HCT116 (cell line): ENCODE measurements at places on chromosomes 12 and 14. TPM values are rescaled to one million over a fixed set of nuclear protein-coding genes. Genes with fewer than 3 reads are reported as not detected.

DNA sequence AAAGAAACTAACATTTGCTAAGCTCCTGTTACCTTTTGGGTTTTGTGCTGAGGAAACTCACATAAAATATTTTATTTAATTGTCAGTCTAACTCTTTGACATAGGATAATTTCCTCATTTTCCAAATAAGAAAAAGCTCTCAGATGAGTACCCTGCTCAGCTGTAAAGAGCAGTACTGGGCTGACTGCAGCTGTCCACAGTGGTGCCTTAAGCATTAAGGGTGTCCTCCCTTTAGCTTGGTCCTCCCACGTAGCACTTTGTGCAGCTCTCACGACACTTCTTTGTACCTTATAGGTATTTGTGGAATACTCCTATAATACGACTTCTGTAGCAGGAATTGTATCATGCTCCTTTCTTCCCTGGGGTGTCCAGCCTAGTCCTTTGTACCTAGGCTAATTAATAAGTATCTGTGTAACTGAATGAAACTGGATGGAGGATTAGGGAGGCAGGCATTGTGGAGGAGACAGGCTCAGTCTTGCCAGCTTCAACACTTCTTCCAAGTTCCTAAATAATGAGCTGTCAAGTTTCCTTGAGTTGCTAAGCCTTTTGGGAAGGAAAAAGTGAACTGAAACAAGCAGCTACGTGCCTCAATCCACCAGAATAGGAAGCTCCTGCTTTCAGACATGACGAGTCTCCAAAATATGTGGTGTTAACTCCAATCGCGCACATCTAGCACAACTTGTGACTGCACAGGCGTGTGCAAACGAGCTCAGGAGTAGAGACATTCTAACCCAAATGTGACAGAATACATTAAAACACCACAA lies 123.0 kb downstream of the SLC38A4 start:
- H3K27me3 ChIP-seq: no peaks in the 10 kb centered on the region
- no peaks in the 10 kb centered on the region for H3K36me3 ChIP-seq
- no peak overlapping the region for H3K27ac ChIP-seq
- H3K4me1 ChIP-seq: no peaks in the 10 kb centered on the region

Gene PPFIBP1
- total RNA-seq: 102 TPM

Gene NR1H4
- total RNA-seq: not detected

DNA sequence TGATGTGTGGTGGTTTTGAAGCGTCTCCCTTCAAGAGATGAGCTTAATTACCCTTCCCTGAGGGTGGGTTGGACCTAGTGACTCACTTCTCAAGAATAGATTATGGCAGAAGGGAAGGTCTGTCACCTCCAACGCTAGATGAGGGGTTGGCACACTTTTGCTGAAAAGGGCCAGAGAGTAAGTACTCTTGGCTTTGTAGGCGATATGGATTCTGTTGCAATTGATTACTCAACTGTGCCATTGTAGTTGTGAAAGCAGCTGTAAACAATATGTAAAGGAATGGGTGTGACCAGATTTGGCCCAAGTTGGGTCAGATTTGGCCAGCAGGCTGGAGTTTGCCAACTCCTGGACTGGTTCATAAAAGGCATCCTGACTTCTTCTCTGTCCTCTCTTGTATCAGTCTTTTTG lies 53.3 kb downstream of the SMIM41 start:
- H3K36me3 ChIP-seq: no peaks in the 10 kb centered on the region
- no peak overlapping the region for H3K27ac ChIP-seq
- H3K4me1 ChIP-seq: no peaks in the 10 kb centered on the region
- no peaks in the 10 kb centered on the region for H3K27me3 ChIP-seq
- no peak overlapping the region for H3K4me3 ChIP-seq

Gene REP15
- total RNA-seq: 0.86 TPM

Gene PRIMA1
- 1.5 TPM for total RNA-seq

GRCh38 chr12:62846491-62846890 lies 88.5 kb downstream of the PPM1H start:
- no peak overlapping the region for H3K27ac ChIP-seq
- no peak for DNase-seq
- peaks cover 9% of the 10 kb centered on the region for H3K4me1 ChIP-seq
- no peaks in the 10 kb centered on the region for H3K36me3 ChIP-seq
- H3K4me3 ChIP-seq: no peak overlapping the region

- no peaks in the 10 kb centered on the region for H3K4me1 ChIP-seq
- no peak for DNase-seq
- H3K4me3 ChIP-seq: no peak overlapping the region
- no peaks in the 10 kb centered on the region for H3K27me3 ChIP-seq
Observed at GRCh38 chr14:85566603-85567002, 36.7 kb downstream of the FLRT2 start.

DNA sequence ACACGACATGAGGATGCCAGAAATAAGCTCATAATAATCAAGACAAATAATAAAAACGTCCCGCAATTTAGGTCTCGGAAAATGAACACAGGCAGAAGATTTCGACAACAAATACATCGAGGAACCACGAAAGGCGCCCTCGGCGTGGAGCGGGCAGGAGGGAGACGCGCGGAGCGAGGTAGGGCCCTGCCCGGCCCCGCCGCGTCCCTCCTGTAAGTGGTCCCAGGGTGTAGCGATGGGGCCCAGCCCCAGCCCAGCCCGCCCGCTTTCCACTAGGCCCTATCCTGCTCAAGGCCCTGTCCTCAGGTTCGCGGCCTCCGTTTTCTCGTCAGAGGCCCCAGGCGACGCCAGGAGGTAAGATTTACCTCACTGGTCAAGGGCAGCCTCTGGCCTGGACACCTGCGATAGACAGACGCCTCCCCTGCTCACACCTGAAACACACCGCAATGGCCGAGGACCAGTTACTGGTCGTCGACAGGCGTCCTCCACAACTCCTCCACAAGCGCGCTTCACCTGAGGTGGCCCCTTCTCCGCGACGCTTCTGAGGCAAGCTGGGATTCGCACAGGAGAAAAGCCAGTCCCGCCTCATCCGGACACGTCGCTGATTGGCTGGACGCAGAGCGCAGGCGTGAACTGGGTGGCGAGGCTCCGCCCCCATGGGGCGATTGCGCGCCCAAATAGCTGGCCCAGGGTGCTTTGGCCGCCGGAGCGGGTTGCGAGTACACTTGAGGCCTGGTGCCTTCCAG lies at the start of gene SYCP3:
SYCP3 (minus strand) TSS at position 543 of the 746 bp plus-strand sequence. CDS start 1,527 bp downstream, outside the sequence.
- H3K4me1 ChIP-seq: no peaks in the 10 kb centered on the region
- H3K27ac ChIP-seq: no peak within 1 kb of the TSS
- DNase-seq: no peak

DNA sequence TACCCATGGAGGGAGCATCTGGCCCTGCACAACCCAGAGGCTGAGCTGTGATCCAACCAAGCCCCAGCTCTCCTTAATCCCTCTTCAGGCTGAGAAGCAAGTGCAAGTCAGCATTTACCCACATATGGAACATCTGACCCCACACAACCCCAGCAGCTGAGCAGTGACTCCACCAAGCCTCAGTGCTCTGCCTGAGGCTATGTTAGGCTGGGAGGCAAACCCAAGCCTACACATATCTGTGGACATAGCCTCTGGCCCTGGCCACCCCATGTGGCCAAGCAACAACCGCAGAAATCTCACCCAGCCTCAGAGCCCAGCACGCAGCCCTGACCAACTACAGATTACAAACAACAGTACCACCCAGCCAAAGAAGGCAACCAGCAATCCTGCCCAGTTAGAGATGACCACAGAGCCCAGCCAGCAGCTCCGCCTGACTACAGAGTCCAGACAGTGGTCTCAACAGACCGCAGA lies 142.8 kb downstream of the NUAK1 start:
- no peak overlapping the region for H3K4me3 ChIP-seq
- H3K27me3 ChIP-seq: peaks cover 46% of the 10 kb centered on the region
- DNase-seq: no peak
- H3K36me3 ChIP-seq: no peaks in the 10 kb centered on the region
- no peak overlapping the region for H3K27ac ChIP-seq

DNA sequence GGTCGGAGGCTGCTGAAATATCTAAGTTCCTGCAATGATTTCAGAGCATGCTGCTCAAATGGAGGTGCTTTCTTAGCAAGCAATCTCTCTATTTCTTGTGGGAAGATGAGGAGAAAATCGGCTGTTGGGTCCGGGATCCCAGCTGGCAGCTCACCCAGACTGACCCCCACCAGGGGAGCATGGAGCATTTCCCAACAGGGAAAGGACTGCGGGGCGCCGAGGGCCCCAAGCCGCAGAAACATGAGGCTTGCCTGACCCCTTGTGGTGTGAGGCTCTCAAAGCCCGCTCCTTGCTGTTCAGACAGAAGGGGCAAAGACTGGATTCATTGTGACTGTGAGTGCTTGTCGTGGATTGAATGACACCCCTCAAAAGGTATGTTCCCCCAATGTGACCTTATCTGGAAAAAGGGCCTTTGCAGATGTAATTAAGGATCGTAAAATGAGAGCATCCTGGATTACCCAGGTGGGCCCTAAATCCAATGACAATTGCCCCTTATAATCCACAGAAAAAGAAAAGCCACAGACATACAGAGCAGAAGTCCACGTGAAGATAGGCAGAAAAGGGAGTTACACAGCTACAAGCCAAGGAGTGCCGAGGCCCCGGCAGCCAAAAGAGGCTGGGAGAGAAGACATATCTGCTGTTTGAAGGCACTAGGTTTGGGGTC lies 116.3 kb upstream of the VASH1 start:
- no peaks in the 10 kb centered on the region for H3K36me3 ChIP-seq
- H3K27ac ChIP-seq: no peak overlapping the region
- no peaks in the 10 kb centered on the region for H3K4me1 ChIP-seq
- H3K4me3 ChIP-seq: no peak overlapping the region
- peak; percentile 27 for DNase-seq

DNA sequence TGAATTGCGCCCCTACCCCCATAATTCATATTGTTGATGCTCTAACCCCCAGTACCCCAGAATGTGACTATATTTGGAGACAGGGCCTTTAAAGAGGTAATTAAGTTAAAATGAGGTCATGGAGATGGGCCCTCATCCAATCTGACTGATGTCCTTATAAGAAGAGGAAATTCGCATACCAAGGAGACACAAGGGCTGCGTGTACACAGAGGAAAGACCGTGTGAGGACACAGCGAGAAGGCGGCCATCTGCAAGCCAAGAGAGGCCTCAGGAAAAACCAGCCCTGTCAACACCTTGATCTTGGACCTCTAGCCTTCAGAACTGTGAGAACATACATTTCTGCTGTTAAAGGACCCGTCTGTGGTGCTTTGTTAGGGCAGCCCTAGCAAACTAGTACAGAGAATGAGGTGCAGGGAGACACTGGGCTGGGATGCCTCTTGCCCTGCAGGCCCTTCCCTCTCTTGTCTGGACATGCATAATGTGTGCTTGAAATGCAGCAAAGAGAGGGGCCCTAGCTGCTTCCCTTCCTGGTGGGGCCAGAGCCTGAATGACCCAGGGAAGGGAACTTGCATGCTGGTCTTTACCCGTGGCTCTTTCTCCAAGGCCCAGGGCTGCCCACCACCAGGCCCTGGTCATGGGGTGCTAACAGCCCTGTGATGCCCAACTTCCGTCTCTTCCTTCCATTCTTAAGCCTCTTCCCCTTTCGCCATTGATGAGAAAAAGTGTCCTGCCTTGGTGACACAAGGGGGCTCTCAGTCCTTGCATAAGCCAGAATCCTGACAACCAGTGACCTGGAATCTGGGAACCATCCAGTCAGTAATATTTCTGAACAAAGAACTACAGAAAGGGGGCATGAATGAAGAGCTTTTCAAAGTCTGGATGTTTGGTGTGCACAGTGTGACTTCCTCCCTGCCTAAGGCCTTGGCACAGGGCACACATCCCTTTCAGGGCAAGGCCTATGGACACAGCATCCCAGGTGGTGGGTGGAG lies 50.0 kb upstream of the GPATCH2L start:
- no peak overlapping the region for H3K4me3 ChIP-seq
- no peaks in the 10 kb centered on the region for H3K36me3 ChIP-seq
- no peaks in the 10 kb centered on the region for H3K4me1 ChIP-seq
- DNase-seq: no peak
- 0 out of 2 replicates have a peak, but pooled peaks cover 8% of the 10 kb centered on the region for H3K27me3 ChIP-seq

Gene TGM1
- total RNA-seq: 5.6 TPM

Gene TMPO
- total RNA-seq: 207 TPM

GRCh38 chr14:38505221-38505972 lies 249.5 kb upstream of the CLEC14A start:
- H3K27ac ChIP-seq: no peak overlapping the region
- no peaks in the 10 kb centered on the region for H3K4me1 ChIP-seq
- H3K36me3 ChIP-seq: no peaks in the 10 kb centered on the region
- H3K27me3 ChIP-seq: no peaks in the 10 kb centered on the region
- no peak for DNase-seq

Gene CDK2
- total RNA-seq: 90.9 TPM

DNA sequence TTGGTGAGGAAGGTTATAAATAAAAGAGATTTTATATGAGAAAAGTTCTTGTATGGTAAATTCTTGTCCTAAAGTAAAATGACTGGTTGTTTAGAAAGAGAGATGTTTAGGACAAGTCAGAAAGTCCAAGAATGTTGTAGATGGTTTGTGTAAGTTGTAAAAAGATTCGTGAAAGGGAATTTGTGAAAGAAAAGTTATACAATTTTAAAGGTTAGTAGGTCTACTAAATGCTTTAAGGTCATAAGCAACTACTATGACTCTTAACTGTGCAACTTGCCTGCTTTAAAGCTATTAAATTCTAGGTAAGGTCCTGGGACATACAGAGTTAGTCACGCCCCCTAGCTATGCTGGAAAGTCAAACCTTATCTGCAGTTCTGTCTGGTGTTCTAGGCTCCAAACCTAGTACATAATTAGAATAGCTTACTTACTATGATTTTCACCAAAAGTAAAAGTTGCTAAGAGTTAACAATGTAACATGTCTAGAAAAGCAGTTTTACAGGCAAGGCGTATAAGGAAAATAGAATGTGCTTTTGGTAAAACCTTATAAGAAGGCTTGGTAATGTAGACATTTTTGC lies 11.2 kb upstream of the DHRS2 start:
- no peaks in the 10 kb centered on the region for H3K4me1 ChIP-seq
- no peak overlapping the region for H3K4me3 ChIP-seq
- DNase-seq: peak; percentile 10
- H3K36me3 ChIP-seq: no peaks in the 10 kb centered on the region
- no peak overlapping the region for H3K27ac ChIP-seq

DNA sequence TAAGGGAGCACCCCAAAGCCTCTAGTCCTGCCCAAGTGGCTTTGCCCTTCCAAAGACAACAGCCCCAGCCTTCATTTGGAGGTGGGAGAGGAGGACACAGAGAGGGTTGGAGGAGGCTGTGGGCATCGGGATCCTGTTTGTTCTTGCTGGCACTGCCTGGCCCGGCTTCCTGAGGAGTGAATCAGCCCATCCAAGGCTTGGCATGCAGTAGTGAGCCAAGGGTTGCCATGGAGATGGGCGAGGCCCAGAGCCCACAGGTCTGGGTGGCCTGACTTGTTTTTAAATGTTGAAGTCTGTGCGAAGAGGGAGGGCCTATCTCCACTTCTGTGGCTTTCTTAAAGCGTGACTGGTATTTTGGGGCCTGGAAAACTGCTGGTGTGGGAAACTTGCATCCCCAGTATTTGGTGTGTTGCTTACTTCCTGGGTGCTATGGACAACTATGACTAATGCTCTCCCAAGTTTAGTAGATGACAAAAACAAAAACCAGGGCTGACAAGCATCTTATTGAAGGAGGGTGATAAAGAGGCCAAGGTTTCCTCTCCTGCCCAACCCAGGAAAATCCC lies 15.8 kb downstream of the CD9 start:
- H3K27ac ChIP-seq: peak overlapping the region; percentile 73
- peaks cover 89% of the 10 kb centered on the region for H3K4me1 ChIP-seq
- DNase-seq: peak; percentile 93
- no peaks in the 10 kb centered on the region for H3K27me3 ChIP-seq
- peak overlapping the region; percentile 19 for H3K4me3 ChIP-seq
- H3K36me3 ChIP-seq: 0 out of 2 replicates have a peak, but pooled peaks cover 5% of the 10 kb centered on the region

GRCh38 chr12:88122666-88123065 lies 19.2 kb downstream of the CEP290 start:
- H3K27ac ChIP-seq: no peak overlapping the region
- peaks cover 15% of the 10 kb centered on the region; the same call in 1 of the 2 replicates for H3K36me3 ChIP-seq
- no peak for DNase-seq

Gene CIROP
- total RNA-seq: not detected

Gene SOCS2
- total RNA-seq: 15.2 TPM
